ENCODE measurements at places on chromosomes 2 and 18.

- H3K36me3 ChIP-seq = peaks cover 14% of the 10 kb centered on the region
- H3K27me3 ChIP-seq = no peaks in the 10 kb centered on the region
- peak overlapping the region; percentile 76 for H3K27ac ChIP-seq
These were observed 203.3 kb downstream of the TCF4 start for GRCh38 chr18:55384551-55385275.

GRCh38 chr2:1670636-1671035, 73.7 kb downstream of the PXDN start:
- H3K4me1 ChIP-seq = no peaks in the 10 kb centered on the region
- no peak overlapping the region for H3K4me3 ChIP-seq
- no peaks in the 10 kb centered on the region for H3K36me3 ChIP-seq
- H3K27me3 ChIP-seq = no peaks in the 10 kb centered on the region
- no peak overlapping the region for H3K27ac ChIP-seq

GRCh38 chr2:67782443-67782842, 280.4 kb downstream of the C1D start:
- peaks cover 10% of the 10 kb centered on the region for H3K27me3 ChIP-seq
- no peak overlapping the region for H3K4me3 ChIP-seq
- no peaks in the 10 kb centered on the region for H3K4me1 ChIP-seq
- no peak for DNase-seq
- H3K36me3 ChIP-seq = no peaks in the 10 kb centered on the region
- H3K27ac ChIP-seq = no peak overlapping the region

DNA sequence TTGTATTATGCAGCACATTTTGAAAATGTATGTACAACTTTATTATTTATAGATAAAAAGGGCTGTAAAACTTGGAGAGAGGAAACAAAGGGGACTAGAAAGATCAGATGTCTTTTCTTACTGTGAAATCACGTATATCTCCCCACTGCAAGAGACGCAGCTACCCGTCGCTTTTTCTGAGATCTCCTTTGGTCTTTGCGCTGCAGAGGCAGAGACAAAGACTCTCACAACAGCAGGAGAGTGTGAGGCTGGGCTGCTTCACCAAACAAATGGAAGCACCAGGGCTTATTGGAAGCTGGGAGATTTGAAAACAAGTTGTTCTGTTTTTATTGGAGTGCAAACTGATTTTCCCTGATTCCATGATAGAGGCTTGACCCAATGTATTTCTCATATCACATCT, 129.0 kb upstream of the PARD3B start:
- no peaks in the 10 kb centered on the region for H3K4me1 ChIP-seq
- no peak overlapping the region for H3K4me3 ChIP-seq
- H3K27me3 ChIP-seq = no peaks in the 10 kb centered on the region
- no peak for DNase-seq
- H3K36me3 ChIP-seq = no peaks in the 10 kb centered on the region

- DNase-seq = no peak
- H3K36me3 ChIP-seq = no peaks in the 10 kb centered on the region
- peaks cover 2% of the 10 kb centered on the region for H3K4me1 ChIP-seq
- no peak overlapping the region for H3K4me3 ChIP-seq
- H3K27ac ChIP-seq = no peak overlapping the region
These were observed 224.9 kb downstream of the VAPA start for GRCh38 chr18:10138719-10139118.

DNA sequence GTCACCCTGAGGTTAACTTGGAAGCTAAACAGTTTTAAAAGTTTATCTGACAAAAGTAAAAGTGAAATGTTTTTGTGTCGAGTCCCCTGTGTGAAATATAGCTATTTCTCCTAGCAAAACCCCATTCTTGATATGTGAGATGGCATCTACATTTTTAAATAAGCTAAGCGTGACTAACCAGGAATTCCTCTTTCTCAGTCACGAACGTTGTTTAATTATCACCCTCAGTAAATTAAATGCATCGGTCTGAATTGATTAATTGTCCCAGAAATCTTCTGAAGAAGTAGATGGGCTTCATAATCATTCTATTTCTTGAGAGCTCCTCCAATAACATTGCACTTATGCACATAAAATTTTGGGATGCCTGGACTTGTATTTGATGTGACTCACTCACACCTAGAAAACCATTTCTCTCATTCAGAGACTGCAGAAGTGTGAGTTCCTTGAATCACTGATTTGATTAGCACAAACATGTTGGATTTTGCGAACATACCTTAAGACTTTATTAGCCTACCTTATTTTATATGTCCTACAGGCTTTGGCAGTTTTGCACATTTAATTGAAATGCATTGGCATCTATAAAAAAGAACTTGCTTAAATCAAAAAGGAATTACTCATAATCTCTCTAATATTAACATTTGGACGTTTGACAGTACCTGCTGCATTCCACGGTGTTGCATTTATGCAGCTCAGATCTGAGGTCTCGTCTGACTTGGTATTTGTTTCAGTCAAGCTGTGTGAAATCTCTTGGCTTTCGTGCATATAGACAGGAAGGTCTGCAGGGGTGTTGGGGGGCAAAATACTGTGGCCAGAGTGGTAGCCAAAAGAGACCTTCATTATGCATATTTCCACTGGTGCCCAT, 475.2 kb downstream of the EPHA4 start:
- H3K27me3 ChIP-seq = no peaks in the 10 kb centered on the region
- H3K4me1 ChIP-seq = no peaks in the 10 kb centered on the region
- no peak overlapping the region for H3K4me3 ChIP-seq
- no peak overlapping the region for H3K27ac ChIP-seq
- H3K36me3 ChIP-seq = no peaks in the 10 kb centered on the region

- peak overlapping the region; percentile 31 for H3K4me3 ChIP-seq
- peaks cover 48% of the 10 kb centered on the region for H3K36me3 ChIP-seq
- H3K27ac ChIP-seq = peak overlapping the region; percentile 91
- no peaks in the 10 kb centered on the region for H3K27me3 ChIP-seq
These were observed 172.1 kb downstream of the ANKRD44 start for GRCh38 chr2:197138506-197138905.

DNA sequence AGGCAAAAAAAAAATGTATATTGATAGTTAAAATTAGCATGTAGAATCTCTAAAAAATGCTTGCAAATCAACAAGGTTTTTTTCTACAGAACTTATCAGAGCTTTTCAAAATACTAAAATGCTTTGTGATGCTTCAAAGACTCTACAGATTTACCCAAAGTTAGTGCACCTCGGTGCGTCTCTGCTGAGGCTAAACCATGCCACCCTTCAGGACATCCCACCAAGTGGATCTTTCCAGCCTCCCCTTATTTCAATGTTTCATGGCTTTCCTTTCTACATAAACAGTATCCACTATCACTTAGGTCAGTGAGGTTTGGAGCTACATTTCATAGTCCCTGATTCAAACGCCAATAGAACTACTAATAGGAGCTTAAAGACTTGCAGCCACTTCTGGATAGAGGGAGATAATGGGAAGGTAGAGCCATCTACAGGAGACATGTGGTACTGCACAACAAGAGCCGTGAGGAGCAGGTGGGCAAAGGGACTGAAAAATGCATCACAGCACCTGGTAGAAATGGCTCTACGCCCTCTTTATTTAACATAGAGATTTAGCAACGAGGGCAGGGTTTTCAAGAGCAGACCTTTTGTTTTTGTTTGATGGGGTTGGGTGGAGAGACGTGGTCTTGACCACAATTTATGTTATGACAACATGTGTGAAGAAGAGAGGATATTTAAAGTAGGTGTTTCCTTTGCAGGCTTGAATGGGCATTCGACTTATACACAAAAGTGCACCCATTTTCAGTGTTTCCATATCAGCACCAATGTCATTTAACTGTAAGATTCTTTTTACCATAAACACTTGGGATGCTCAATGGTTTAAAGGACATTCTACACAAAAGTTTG, 56.1 kb upstream of the SLC35G4 start:
- H3K27me3 ChIP-seq = peaks cover 5% of the 10 kb centered on the region
- H3K36me3 ChIP-seq = no peaks in the 10 kb centered on the region
- peak; percentile 23 for DNase-seq
- H3K27ac ChIP-seq = no peak overlapping the region

DNA sequence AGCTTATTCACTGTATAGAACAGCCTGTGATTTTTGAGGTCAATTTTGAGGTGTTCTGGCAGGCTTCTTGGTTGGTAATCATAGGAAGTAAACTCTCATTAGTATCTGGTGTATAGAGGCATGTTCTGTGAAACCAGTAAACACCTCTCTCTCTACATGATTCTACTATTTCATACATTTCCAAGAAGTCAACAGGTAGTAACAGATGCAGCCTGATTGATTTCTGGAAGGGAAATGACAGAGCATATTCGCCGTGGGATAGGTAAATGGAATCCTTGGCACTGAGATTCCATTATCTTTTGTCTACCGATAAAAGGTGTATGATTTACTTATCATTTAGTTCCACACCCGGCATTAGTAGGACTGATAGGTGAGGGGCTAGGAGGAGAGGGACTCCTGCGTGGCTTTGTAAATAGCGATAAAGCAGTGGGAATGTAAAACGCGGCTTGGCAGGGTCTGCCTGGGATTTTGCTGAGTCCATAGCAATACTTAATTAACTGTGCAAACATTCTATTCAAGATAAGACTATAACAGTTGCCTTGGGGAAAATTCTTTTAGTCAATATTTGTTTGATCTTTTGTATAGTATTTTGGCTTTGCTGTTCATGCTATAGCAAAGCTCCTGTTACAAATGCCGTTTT, 32.3 kb downstream of the LYPD6B start:
- no peak for DNase-seq
- no peaks in the 10 kb centered on the region for H3K4me1 ChIP-seq
- peaks cover 22% of the 10 kb centered on the region for H3K27me3 ChIP-seq
- H3K27ac ChIP-seq = no peak overlapping the region
- H3K4me3 ChIP-seq = no peak overlapping the region
- H3K36me3 ChIP-seq = no peaks in the 10 kb centered on the region

DNA sequence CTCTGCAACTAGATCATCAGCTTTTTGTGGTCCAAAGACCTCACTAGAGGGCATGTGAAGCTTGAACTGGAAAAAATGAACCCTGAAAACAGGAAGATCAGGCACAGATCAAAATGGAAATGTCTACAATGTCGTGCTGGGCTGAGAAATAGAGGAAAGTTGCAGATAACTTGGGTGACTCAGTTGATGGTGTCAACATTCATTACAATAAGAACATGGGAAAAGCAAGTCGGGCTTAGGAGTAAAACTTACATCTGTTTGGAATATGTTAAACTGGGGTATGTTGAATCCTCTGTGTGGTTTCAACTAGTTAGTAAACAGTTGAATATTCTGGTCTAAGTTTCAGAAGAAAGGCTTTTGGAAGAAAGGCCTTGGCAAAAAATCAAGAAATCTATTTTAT, 940.4 kb downstream of the ERBB4 start:
- H3K27ac ChIP-seq = no peak overlapping the region
- DNase-seq = no peak
- H3K27me3 ChIP-seq = no peaks in the 10 kb centered on the region
- H3K36me3 ChIP-seq = no peaks in the 10 kb centered on the region

Data from stimulated activated naive B cell treated with anti-CD40 and anti-IgM and Interleukin-4, amounts not matched to agents 10 μg/mL and 1 μg/mL and 100 μg/mL, for 72 hours (primary cell).